ENCODE measurements at places on chromosomes 11 and 22. TPM values are rescaled to one million over a fixed set of nuclear protein-coding genes. Genes with fewer than 3 reads are reported as not detected.

DNA sequence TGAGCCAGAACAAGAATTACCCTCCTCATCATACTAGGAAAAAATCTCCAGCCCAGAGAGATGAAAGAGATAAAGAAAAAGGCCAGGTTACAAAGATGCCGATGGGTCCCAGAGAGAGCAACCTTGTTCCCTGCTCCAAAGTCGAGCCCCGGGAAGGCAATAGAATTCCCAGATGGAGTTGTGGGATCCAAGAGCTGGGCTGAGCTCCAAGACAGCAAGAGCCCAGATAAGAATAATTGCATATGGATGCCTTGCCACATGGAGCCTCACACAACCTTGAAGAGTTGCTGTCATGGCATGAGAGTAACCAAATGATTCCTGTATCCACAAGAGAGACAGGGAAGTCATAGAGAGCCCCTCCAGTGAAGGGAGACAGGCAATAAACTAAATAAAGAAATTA lies 30.9 kb downstream of the IL10RA start:
- H3K27ac ChIP-seq: no peak overlapping the region
- no peak for DNase-seq
- no peak overlapping the region for H3K4me3 ChIP-seq
- H3K27me3 ChIP-seq: no peaks in the 10 kb centered on the region
- no peaks in the 10 kb centered on the region for H3K4me1 ChIP-seq

GRCh38 chr11:459511-460220 lies 9.6 kb downstream of the PTDSS2 start:
- H3K4me1 ChIP-seq: no peaks in the 10 kb centered on the region

DNA sequence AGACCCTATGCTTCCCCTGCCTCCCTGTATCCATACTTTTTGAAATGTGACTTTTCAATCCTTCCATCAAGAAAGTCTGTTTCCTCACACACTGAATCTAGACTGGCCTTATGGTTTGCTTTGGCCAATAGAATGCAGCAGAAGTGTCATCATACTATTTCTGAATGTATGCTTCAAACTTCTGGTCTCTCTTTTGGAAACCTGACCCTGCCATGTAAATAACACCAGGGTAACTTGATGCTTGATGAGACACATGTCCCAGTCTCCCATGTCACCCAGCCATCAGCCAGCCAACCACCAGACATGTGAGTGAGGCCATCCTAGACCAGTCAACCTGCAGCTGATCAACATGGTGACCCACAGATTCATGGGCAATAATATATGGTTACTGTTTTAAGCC lies 29.7 kb upstream of the CAVIN3 start:
- no peak overlapping the region for H3K4me3 ChIP-seq
- no peaks in the 10 kb centered on the region for H3K36me3 ChIP-seq
- no peak for DNase-seq
- H3K27me3 ChIP-seq: no peaks in the 10 kb centered on the region
- H3K27ac ChIP-seq: no peak overlapping the region
- no peaks in the 10 kb centered on the region for H3K4me1 ChIP-seq

DNA sequence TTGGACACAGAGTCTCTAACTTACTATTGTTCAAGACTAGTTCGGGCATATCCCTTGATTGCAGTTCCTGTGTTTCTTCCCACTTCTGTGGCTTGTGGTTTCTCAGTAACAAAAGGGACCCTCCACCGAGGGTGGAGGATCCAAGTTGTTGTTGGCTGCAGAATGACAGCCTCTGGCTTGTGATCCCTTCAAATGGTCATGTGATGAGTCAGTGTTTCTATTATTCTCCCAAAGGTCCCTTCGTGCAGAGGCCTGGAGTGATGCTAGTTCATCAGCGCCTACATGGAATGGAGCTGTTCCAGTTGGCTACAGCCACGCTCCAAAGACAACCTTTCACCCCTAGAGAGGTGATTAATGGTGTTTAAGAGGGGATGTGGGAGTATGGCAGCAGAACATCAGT lies 2.6 kb upstream of the VWCE start:
- peaks cover 10% of the 10 kb centered on the region for H3K4me1 ChIP-seq
- no peak overlapping the region for H3K4me3 ChIP-seq
- no peaks in the 10 kb centered on the region for H3K27me3 ChIP-seq
- DNase-seq: peak; percentile 67

- H3K4me3 ChIP-seq: no peak overlapping the region
- no peaks in the 10 kb centered on the region for H3K36me3 ChIP-seq
- H3K4me1 ChIP-seq: no peaks in the 10 kb centered on the region
- no peak for DNase-seq
- H3K27me3 ChIP-seq: no peaks in the 10 kb centered on the region
These were observed 90.0 kb downstream of the TSPAN18 start for GRCh38 chr11:44816761-44817160.

DNA sequence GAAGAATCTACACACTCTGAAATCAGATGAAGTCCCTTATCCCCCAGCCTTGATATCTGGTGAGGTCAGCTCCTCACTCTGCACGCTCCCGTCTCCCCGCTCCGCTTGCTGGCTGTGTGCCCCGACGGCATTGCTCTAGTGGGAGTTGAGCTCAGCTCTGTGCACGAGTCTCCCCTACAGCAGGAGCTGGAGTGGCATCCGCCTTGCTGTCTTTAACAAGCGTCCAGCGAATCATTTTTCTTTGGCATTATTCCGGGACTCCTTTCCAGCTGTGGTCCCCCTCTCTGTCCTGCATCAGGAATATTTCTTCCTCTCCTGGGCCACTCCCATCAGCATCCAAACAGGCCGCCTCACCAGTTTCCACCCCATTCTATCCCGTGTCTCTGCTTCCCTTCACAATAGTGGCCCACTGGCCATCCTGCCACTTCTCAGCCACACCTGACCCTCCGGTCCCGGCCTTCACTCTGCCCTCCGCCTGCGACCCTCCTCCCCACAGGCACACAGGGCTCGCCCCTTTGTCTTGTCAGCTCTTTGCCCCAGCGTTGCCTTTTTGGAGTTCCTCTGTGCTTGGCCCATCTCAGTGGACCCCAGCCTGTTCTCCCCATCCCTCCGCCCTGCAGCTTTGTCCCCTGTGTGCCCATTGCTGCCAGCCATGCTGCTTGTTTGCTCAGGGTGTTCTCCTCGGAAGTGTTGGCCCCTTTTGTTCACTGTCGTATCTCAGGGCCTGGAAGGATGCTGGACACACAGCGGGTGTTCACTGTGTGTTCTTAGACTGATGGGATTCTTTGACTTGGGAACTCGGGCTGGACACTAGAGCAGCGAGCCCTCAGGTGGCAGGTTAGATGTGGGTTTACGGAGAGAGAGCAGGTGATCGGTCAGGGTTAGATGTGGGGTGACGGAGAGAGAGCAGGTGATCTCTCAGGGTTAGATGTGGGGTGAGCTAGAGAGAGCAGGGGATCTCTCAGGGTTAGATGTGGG lies 441.8 kb downstream of the TBC1D22A start:
- H3K27me3 ChIP-seq: peaks cover 41% of the 10 kb centered on the region
- no peak overlapping the region for H3K4me3 ChIP-seq
- DNase-seq: peak; percentile 7
- no peaks in the 10 kb centered on the region for H3K4me1 ChIP-seq
- no peak overlapping the region for H3K27ac ChIP-seq
- no peaks in the 10 kb centered on the region for H3K36me3 ChIP-seq

DNA sequence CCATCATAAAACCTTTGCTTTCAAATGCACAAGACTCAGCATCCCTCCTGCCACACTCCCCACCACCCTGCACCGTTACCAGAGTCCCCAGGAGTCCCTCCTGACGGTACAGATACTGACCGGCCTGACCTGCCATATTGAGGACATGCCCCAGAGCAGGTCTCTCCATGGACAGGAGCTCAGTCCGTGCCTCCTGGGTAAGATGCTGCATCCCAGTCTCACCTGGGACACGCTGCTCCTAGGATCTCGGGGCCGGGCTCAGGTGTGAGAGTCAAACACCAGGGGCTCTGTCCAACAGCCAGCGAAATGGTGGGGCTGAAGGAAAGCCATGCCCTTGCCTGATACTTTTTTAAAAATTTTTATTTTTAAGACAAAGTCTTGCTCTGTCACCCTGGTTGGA lies 328.3 kb downstream of the SHANK2 start:
- no peaks in the 10 kb centered on the region for H3K36me3 ChIP-seq
- DNase-seq: no peak

DNA sequence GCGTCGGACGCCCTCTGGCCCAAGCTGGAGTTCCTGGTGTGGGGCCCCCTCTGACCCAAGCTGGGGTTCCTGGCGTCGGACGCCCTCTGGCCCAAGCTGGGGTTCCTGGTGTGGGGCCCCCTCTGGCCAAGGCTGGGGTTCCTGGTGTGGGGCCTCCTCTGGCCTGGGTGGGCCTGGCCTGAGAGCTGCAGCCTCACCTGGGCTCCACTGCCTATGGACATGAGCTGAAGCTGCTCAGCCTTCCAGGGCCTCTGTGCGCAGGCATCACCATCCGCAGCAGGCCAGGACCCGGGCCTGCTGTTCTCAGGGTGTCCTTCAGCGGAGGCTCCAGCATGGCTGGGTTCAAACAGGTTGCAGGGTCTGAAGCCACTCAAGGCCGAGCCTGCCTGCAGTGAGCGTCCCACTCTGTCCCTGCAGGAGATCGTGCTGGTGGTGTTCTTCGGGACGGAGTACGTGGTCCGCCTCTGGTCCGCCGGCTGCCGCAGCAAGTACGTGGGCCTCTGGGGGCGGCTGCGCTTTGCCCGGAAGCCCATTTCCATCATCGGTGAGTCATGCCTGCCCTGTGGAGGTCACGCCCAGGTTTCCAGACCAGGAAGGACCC lies 125.5 kb downstream of the KCNQ1 start:
- no peaks in the 10 kb centered on the region for H3K36me3 ChIP-seq
- no peaks in the 10 kb centered on the region for H3K4me1 ChIP-seq
- DNase-seq: no peak
- H3K4me3 ChIP-seq: no peak overlapping the region
- H3K27ac ChIP-seq: no peak overlapping the region

- H3K27ac ChIP-seq: peak overlapping the region; percentile 64
These were observed 142.4 kb downstream of the APIP start for GRCh38 chr11:34773826-34774225.

DNA sequence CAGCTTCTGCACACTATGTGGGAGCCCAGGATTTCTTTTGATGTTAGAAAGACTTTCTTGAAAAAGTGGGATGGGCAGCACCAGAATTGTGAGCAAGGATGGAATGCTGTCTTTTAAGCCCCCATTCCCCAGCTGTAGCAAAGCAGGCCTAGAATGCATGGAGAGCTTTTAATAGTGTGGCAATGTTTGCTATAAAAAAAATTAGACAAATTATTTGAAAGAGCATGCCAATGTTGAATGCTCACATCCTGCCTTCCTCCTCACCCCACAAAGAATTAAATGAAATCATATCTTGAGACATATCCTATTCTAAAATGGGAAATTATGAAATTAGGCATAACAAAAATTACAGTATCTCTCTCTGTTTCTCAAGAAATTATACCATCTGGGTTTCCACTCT lies 154.7 kb downstream of the C11orf91 start:
- no peak for DNase-seq
- no peaks in the 10 kb centered on the region for H3K4me1 ChIP-seq
- no peak overlapping the region for H3K4me3 ChIP-seq
- no peaks in the 10 kb centered on the region for H3K27me3 ChIP-seq

DNA sequence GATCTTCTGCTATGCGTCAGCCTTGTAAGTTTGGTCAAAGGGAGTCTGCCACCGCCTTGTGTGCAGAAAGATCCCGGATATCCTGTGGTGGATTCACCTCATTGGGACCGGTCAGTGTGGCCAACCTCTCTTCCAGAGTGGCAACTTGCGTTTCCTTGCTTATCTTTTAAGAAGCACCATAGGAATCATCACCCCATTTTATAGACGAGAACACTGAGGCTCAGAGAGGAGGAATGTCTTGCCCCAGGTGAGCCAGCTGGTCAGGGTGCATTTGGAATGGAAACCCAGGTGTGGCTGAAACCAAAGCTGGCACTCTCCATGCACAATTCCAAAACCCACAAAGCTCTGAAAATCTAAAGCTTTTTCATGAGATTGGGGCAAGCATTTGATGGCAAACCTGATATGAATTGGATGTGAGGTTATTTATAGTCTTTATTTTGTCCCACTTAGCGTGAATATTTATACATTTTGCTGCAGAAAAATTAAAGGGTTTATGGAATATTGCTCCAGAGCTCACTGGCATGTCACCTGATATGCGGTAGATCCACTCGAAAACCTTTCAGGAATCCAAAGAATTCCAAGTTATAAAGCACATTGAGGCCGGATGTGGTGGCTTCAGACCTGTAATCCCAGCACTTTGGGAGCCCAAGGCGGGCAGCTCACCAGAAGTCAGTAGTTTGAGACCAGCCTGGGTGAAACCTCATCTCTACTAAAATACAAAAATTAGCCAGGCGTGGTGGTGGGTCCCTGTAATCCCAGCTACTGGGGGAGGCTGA lies 12.1 kb upstream of the EIF3D start:
- no peaks in the 10 kb centered on the region for H3K36me3 ChIP-seq
- H3K27me3 ChIP-seq: no peaks in the 10 kb centered on the region
- DNase-seq: no peak
- no peak overlapping the region for H3K4me3 ChIP-seq

GRCh38 chr11:115996125-115996807 lies 492.1 kb upstream of the CADM1 start:
- DNase-seq: no peak
- H3K27ac ChIP-seq: no peak overlapping the region
- peaks cover 4% of the 10 kb centered on the region for H3K27me3 ChIP-seq

DNA sequence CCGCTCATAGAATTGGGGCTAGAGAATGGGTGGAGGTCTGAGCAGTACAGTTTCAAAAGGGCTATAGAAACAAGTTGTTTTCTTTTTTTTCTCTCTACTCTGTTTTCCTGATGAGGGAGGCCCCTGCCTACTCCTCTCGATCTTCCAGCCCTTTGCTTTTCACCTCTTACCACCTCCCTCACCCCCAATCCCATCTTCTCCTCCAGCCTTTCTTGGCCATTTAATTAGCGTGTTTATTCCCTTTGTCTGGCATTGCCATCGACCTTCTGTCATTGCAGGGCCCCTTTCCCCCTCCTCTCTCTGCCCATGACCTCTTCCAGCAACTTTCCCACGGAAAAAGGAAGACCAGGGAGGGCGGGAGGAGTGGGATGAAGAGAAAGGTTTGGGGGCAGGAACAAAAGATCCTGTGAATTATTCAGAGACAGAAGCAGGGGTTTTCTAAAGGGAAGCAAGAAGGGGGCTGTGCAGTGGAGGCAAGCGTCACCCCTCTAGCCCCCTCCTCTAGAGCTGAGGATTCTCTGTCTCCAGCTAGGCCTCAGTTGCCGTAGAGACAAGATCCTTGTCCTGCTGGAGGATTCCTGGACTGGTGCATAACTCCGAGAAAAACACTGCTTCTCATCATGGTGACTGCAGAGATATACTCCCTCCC lies 12.9 kb downstream of the DTX4 start:
- no peaks in the 10 kb centered on the region for H3K27me3 ChIP-seq
- H3K4me3 ChIP-seq: no peak overlapping the region
- H3K27ac ChIP-seq: no peak overlapping the region
- H3K36me3 ChIP-seq: no peaks in the 10 kb centered on the region
- no peaks in the 10 kb centered on the region for H3K4me1 ChIP-seq

GRCh38 chr22:35552196-35552842 lies 11.7 kb downstream of the RASD2 start:
- H3K4me1 ChIP-seq: no peaks in the 10 kb centered on the region
- H3K27me3 ChIP-seq: no peaks in the 10 kb centered on the region
- DNase-seq: no peak
- H3K36me3 ChIP-seq: no peaks in the 10 kb centered on the region
- H3K4me3 ChIP-seq: no peak overlapping the region

- no peak overlapping the region for H3K27ac ChIP-seq
- H3K36me3 ChIP-seq: no peaks in the 10 kb centered on the region
- no peak for DNase-seq
- H3K27me3 ChIP-seq: no peaks in the 10 kb centered on the region
- H3K4me3 ChIP-seq: no peak overlapping the region
- no peaks in the 10 kb centered on the region for H3K4me1 ChIP-seq
These were observed 40.0 kb downstream of the COMMD9 start for GRCh38 chr11:36249246-36249645.

Gene OR4D5
- not detected for total RNA-seq

Gene FIBIN
- total RNA-seq: 23.7 TPM

Gene THRSP
- total RNA-seq: 5.7 TPM

Gene DERL3
- total RNA-seq: 6.6 TPM

Gene SLC22A12
- total RNA-seq: not detected

Gene TRIM49
- not detected for total RNA-seq

Gene TPBGL
- 0.33 TPM for total RNA-seq

Gene SOX6
- total RNA-seq: 8.0 TPM

Gene MCAM
- 170 TPM for total RNA-seq

Measured in breast epithelium (tissue), 4 donors.